ENCODE measurements at places on chromosomes 13 and 19.

DNA sequence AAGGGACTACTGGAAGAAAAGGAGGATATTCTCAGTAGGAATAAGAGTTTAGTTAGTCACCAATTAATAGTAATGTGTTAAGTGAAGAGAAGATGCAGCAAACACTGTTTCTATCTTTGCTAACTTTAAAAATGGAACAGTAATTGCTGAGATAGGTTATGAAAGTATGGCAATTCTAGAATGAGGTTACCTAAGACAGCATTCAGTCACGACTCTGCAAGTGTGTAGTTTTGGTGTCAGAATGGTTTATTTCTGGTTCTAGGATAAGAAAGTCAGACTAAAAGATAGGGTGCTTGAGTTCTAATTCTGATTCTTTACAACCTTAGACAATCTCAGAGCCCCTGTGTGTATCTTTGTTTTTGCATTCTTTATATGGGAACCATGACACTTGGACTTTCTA, 138.1 kb downstream of the POU4F1 start:
- DNase-seq: no peak

DNA sequence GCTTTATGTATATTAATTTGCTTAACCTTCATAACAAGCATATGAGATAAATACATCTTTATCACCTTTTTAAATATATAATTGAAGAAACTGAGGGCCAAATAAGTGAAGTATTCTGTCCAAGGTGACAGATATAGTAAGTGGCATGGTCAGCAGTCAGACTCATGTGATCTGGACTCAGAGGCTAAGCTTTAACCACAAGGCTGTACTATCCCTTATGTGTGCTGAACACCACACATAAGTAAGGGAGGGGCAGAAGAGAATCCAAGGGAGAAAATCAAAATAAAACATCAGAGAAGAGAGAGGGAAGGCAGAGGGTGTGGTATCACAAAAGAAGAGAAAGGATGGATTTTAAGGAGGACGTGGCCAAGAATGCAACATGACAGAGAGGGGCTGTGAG, 348.4 kb downstream of the EFNB2 start:
- no peak for DNase-seq

DNA sequence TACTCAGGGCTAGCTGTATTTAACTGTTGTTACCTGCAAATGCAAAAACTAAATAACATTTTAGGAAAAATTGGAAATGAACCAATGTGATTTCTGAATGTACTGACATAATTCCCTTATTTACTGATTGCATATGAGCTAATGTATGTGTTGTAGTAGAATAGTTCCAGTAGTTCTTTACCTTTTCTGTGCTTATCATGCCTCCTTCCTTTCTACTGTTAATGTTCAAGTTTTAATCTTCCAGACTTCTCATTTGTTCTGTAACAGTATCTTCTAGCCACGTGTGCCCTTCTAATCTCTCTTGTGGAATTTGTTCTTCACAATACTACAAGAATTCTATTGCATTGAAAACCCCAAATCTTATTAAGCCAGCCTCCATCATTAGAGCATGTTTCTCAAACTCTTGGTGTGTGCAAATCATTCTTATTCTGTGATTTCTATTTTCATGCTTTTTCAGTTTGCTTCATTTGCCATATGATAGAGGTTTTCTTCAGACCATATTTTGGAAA, 17.7 kb downstream of the LSM14A start:
- DNase-seq: no peak

DNA sequence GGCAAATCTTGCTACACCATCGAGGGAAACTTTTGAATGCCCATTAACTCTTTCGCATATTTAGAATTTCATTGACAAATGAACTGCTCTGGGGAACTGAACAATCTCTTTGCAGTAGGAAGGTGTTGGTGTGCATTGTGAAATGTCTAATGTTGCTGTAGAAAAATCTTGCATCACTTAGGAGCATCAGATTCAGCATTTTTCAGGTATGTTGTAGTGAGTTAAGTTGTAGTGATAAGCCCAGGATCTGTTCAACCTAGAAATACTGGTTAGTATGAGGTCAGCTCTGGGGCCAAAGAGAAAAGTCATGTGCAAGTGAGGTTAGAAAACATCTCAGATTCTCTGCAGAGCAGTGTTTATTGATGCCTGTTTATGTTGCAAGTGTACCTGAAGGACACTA, 4.1 kb downstream of the FRY start:
- no peak for DNase-seq

DNA sequence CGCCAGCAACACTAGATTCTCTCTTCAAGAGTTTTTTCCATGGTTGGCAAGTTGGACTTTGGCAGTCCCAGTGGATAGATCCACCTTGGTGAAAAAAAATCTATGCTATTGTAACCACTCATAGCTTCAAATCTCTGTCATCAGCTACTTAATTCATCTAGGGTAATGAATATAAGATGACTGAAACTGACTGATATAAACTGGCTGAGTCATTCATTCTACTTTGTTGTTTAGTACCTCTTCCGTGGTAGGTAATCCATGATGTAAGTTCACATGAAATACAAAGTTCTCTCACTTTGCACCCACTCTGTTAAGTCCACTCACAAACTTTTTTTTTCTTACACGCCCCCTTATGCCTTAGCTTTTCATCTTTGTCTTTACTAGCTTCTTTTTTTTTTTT, 1381.5 kb downstream of the SLITRK5 start:
- no peak for DNase-seq

Data from stimulated activated CD4-positive, alpha-beta T cell treated with anti-CD3 and anti-CD28 coated beads, TNF-alpha, amount 100 ng/mL, for 4 hours (primary cell).